Nephron progenitor cell (in vitro differentiated cells): ENCODE measurements at places on chromosomes 1 and 21.
A peak's percentile ranks its signal among the peaks of the same experiment; 100 is the strongest.

- no peak for DNase-seq
These were observed 256.8 kb downstream of the DISC1 start for GRCh38 chr1:231883382-231883781.

GRCh38 chr1:152626744-152627143 lies 3.8 kb upstream of the LCE3A start:
- no peak for DNase-seq

DNA sequence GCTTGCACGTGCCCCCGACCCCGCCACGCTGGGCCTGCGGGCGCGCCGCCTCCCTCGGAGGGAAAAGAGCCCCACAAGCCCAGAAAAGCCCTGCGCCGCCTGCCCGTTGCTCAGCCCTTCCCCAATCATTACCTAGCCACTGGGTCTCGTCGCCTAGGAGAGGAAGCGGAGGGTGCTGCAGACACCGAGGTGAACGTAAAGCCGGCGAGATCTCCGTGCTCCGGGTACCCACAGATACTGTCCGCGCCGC lies at the start of gene ENO1:
TSS of gene ENO1 (minus strand) at position 239 of the 250 bp plus-strand sequence. CDS start 3,778 bp downstream, outside the sequence.
- DNase-seq: no peak

- no peak for DNase-seq
These were observed 9.2 kb downstream of the POU2F1 start for GRCh38 chr1:167229719-167230385.

GRCh38 chr1:8083739-8084484 lies 57.8 kb upstream of the ERRFI1 start:
- no peak for DNase-seq

DNA sequence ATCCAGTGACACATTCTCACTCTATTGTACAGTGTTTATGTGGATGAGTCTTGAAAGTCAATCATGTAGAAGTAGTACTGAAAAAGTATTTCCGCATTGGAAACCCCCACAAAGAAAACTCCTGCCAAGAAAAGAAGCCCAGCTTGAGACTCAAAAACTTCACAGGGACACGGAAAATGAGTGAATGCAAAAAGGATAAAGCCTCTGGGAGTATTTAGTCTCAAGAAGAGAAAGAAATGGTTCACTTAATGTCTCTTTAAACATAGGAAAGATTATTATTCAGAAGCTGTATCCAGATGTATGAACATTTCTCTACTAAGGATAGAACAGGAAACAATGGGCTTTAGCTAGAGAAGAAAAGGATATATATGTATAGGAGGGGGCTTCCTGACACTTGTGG lies 304.5 kb downstream of the BARHL2 start:
- no peak for DNase-seq

GRCh38 chr1:197890936-197891335 lies 11.5 kb upstream of the C1orf53 start:
- DNase-seq: no peak

DNA sequence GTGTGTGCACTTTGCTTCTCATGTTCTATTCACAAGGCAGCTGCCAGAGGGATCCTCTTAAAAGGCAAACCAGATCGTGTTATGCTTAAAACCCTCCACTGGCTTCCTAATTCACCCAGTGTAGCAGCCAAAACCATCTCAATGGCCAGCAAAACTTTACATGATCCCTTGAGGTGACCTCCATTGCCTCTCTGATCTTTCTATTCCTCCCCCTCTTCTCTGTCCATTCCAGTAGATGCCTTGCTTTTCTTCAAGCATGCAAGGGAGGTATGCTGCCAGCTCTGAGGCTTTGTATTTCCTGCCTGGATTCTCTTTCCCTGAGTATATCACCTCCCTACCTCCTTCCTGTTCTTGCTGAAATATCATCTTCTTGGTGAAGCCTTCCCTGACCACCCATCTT lies 93.2 kb upstream of the KCNK2 start:
- no peak for DNase-seq

DNA sequence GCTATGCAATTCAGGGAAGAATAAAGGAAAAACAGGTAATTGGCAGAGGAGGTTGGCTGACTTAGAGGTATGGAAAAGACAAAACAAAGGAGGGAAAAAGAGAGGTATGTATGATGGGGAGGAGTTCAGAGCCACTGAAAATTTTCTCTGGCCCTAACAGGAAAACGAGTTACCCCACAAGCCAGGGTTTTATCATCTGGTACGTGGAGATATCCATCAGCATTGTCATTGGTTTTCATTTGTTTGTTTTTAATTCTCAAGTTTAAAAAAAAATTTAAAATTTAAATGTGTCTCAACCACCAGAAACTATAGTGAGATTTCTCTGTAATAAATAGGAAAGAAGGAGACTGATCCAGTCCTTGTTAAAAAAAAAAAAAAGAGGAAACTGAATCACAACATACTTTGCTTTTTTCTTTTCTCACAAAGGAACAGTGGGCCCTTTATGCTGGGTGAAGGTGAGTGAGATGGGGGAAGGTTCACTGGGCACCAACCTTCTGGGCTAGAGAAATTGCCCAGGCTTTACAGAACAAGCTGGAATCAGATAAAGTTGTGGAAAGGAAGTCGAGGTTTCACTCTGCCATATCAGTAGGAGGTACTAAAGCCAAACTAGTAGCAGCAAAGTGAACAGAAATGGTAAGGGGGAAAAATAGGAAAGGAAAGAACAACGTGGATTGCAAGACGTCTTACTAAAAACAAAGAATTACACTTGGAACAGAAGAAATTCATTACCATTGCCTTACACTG lies 2.7 kb downstream of the IFNAR2 start:
- DNase-seq: no peak

GRCh38 chr1:5485436-5485835 lies 506.8 kb downstream of the NPHP4 start:
- no peak for DNase-seq

DNA sequence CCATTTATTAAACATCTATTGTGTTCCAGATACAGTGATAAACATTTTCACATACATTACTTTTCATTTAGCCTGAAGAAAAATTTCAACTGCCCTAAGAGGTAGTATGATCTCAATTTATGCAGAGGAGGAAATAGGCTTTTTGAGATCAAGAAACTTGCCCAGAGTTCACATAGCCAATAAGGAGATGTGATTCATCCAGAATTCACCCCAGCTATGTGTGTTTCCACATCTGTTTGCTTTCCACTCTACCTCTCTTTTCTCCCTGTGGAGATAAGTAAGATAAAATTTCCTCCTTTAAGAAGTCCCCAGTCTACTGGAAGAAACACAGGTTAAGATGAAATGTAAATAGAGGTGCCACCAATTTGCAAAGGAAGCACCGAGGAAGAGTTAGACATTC lies 199.7 kb upstream of the C8B start:
- no peak for DNase-seq

DNA sequence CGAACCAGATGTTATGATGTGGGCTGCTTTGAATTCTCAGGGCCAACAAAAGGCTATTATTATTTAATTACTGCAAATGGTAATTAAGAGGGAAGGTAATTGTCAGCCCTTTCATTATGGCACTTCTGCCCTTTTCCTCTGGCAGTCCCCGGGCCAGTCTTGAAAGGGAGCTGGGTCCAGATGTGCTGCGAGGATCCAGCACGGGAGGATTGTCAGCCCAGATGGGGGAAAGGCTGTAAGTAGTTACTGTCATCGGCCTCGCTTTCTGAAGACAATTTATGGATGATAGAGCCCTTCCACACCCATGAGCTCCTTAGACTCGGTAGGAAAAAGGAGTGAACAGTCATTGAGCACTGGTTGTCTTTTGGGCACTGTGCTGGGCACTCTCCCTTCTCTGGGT lies 8.7 kb upstream of the ZNF362 start:
- DNase-seq: no peak

- no peak for DNase-seq
These were observed 70.4 kb downstream of the MPZL1 start for GRCh38 chr1:167792188-167792565.

GRCh38 chr21:32163386-32163785 lies 115.5 kb downstream of the MIS18A start:
- no peak for DNase-seq

- no peak for DNase-seq
These were observed 198.3 kb downstream of the CYYR1 start for GRCh38 chr21:26374817-26375216.

DNA sequence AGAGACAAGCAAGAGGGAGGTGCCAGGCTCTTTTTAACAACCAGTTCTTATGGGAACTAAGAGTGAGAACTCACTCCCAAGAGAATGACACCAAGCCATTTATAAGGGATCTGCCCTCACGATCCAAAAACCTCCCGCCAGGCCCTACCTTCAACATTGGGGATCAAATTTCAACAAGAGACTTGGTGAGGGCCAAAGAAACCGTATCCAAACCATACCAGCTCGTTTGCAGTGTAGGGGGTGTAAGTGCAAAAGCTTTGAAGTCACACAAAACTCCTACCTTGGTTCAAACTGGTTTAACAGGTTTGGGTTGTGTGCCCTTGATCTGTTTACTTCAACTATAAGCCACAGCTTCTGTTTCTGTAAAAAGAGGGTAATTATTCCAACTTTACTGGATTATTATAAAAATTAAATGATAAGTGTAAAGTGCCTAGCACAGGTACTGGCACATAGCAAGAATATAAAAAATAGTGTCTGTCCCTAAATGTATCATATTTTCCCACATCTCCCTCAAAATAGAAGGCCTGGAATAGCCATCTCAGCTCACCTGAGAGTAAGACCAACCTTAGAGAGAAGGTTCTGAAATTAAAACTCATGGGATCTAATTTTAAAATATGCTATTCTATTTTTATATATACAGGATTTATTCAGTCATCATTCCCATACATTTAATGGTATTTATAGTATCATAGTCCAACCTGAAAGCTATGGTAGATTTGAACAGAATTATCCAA lies 7.0 kb upstream of the USP25 start:
- DNase-seq: no peak

GRCh38 chr1:231091831-231092301 lies 51.8 kb upstream of the FAM89A start:
- DNase-seq: peak; percentile 42

GRCh38 chr1:3000671-3001470 lies 20.4 kb upstream of the ACTRT2 start:
- DNase-seq: no peak

DNA sequence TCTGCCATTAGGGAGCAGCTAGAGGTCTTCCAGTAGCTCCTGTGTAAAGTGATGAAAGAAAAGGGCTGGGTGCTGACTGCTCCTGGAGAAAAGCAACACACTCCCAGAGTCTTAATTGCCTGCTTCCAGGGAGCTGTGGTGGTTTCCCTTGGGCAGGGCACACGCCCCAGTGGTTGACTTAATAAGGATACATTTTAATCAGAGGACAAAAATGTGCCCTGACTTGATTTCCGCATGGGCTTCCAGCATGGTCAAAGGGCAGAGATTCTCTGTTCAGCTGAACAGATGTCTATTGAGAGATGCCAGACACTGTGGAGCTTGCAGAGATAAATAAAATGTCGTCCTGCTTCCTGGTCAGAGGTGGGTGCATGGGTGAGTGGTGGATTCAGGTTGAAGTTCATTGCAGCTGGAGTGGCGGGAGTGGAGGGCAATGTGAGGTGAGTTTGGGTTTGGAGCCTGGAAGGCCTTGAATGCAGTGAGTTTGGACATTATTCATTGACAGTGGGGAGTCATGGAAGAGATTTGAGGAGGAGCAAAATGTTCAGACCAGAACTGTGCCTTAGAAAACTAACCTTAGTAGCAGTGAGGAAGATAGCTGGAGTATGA lies 16.0 kb downstream of the QSOX1 start:
- no peak for DNase-seq

- no peak for DNase-seq
These were observed 103.6 kb upstream of the GCLM start for GRCh38 chr1:94012708-94013366.

GRCh38 chr1:208793861-208794345 lies 549.7 kb upstream of the PLXNA2 start:
- no peak for DNase-seq

- no peak for DNase-seq
These were observed 27.7 kb downstream of the SPATA45 start for GRCh38 chr1:212819726-212820125.

GRCh38 chr1:22376976-22377375 lies 74.7 kb upstream of the ZBTB40 start:
- DNase-seq: no peak

DNA sequence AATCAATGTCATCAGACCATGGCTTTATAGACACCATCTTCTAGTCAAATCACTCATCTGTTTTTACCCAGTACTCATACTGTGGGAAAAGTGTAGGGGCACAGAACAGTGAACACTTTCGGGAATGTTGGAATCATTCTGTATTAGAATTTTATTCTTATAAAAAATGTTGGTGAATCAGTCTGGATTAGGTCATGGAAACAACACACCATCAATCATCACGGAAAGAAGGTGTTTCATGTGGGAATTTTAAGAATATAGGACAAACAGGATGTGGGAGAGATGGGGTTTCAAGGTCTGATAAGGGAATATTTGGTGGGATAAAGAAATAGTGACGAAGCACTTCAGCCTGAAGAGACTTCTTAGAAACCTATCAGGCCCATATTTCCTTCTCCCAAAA lies 17.3 kb downstream of the GBP1 start:
- no peak for DNase-seq

- DNase-seq: no peak
These were observed 11.0 kb upstream of the RIMS3 start for GRCh38 chr1:40676501-40676900.

DNA sequence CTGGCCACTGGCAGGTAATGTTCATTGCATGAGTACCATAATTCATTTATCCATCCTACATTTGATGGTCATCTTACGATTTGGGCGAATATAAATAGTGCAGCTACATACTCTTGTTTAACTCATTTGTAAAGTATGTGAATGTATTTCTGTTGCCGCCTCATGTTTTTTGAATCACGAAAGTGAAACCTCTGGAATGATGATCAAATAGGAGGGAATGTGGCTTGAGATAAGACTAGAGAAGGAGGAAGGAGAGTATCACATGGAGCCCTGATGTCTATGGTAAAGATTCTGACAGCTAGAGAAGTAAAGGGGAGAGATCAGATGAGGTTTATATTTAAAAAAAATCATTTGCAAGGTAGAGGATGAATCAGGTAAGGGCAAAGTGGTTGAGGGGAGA lies 8.0 kb downstream of the MRPS14 start:
- DNase-seq: no peak

DNA sequence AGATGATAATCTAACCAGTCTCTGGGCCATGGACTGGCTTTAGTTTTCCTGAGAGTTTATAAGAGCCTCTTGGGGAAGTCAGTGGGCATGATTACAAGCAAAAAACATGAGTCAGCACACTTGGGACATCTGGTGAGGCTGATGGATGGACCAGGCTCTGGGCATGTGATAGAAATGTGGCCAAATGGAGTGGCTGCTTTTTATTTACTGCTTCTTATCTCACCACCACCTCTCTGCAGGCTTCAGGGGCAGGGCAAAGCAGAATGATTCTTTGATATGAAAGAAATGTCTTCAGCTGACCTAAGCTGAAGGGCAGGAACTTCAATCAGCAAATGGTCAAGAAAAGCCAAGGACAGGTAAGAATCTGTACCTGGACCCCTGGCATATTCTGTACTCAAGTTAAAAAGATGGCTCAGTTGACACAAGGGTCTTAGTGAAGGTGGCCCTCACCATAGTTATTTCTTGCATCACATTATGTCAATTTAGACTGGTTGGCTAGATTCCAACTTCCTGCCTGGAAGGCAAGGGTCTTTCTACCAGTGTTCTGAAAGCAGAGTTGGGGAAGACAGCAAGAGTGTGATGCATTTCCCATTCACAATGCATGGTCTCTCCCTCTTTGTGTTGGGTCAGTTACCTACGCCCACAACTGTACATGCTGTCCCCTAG lies 162.8 kb downstream of the FASLG start:
- no peak for DNase-seq
